Endothelial cell of umbilical vein (primary cell): ENCODE measurements at places on chromosomes 1 and 21.

DNA sequence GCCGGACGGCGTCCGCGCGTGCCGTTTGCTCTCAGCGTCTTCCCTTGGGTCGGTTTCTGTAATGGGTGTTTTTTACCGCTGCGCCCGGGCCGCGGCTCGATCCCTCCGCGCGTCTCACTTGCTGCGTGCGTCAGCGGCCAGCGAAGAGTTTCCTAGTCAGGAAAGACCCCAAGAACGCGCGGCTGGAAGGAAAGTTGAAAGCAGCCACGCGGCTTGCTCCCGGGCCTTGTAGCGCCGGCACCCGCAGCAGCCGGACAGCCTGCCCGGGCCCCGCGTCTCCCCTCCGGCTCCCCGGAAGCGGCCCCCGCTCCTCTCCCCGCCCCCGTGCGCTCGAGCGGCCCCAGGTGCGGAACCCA, 159.8 kb downstream of the RUNX1 start:
- H3K4me3 ChIP-seq, result peak overlapping the region; percentile 76
- peak overlapping the region; percentile 88 for H3K27ac ChIP-seq
- H3K4me1 ChIP-seq, result peaks cover 30% of the 10 kb centered on the region
- peaks cover 27% of the 10 kb centered on the region for H3K27me3 ChIP-seq
- peak; percentile 69 for DNase-seq
- H3K36me3 ChIP-seq, result no peaks in the 10 kb centered on the region

DNA sequence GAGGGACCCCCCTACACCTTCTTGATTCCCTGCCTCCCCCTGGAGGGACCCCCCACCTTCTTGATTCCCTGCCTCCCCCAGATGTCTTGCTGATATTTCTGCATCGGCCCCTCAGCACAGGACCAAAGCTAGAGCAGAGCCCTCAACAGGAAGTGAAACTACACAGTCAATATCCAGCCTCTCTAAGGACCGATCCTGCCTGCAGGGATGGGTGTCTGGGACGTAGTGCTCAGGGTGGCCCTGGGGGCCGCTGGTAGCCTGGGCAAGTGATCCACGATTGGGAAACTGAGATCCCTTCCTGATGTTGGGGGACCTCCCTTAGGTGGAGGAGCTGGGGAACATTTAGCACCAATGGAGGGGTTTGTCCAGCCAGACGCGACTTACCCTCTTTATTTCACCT, 3.9 kb upstream of the LEFTY2 start:
- no peak for DNase-seq
- H3K4me1 ChIP-seq, result no peaks in the 10 kb centered on the region
- H3K36me3 ChIP-seq, result no peaks in the 10 kb centered on the region
- H3K27ac ChIP-seq, result no peak overlapping the region
- H3K4me3 ChIP-seq, result no peak overlapping the region

DNA sequence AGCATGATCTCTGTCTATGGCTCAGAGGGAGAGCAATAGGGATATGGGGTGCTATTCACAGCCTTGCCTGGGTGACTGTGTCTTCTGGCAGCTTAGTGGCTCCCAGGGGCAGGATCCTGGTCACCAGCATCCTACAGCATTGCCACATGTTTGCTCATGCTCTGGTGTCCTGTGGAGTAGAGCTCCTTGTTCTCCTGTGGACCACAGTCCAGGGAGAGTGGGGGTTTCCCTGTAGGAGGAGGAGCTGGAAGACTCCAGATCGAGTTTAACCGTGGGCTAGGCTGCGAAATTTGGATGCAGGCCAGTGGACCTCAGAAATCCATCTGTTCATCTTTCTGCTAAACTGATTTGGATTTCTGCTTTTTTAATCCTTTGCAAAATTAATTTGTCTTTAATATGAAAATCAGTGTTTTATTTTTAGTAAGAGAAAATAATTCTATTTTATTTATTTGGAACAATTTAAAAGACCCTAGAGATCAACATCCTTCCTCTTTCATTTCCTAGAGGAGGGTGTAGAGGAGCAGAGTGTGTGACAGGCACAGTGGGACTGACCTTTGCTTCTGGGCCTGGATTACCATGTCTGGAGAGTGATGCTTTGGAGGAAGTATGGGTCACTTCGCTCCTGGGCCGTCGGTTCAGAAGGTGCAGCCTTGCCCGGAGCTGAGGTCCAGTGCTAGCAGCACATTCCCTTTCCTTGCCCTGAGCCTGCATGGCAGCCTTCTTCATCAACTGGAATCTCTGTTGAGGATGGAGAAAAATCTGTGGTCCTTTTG, 17.4 kb downstream of the ADARB1 start:
- DNase-seq, result no peak
- peaks cover 55% of the 10 kb centered on the region for H3K4me1 ChIP-seq
- H3K4me3 ChIP-seq, result no peak overlapping the region
- no peak overlapping the region for H3K27ac ChIP-seq
- H3K36me3 ChIP-seq, result no peaks in the 10 kb centered on the region
- no peaks in the 10 kb centered on the region for H3K27me3 ChIP-seq

DNA sequence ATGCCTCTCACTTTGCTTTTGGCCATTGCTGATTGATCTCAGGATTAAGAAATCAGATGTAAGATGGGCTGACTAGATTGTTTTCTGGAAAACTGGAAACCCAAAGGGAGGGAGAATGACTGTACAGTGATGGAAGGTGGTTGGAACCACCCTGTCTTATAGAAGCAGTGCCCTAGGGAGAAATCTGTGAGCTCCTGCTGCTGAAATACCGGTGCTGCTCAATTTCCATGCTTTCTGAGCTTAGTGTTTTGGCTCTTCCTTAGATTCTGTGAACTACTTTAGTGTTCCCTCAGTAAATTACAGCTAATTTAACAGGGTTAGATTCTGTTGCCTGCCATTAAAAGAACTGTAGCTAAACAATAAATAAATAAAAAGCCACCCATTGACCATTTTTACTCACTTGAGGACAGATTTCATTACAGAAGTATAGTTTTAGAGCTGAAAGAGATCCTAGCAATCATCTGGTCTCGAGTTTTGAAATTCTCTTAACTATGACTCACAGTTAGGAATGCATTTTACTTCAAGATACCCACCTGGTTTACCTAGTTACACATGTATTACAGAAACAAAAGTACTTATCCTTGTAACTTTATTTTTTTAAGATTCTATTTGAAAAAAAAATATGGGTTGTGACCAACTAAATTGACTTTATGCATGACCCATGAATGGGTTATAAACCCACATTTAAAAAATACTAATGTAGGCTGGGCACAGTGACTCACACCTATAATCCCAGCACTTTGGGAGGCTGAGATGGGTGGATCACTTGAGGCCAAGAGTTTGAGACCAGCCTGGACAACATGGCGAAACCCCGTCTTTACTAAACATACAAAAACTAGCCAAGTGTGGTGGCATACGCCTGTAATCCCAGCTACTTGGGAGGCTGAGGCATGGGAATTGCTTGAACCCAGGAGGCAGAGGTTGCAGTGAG, 33.2 kb downstream of the CAMSAP2 start:
- no peak for DNase-seq
- peaks cover 9% of the 10 kb centered on the region for H3K36me3 ChIP-seq
- no peak overlapping the region for H3K27ac ChIP-seq
- H3K4me3 ChIP-seq, result no peak overlapping the region
- H3K27me3 ChIP-seq, result no peaks in the 10 kb centered on the region
- H3K4me1 ChIP-seq, result peaks cover 17% of the 10 kb centered on the region

DNA sequence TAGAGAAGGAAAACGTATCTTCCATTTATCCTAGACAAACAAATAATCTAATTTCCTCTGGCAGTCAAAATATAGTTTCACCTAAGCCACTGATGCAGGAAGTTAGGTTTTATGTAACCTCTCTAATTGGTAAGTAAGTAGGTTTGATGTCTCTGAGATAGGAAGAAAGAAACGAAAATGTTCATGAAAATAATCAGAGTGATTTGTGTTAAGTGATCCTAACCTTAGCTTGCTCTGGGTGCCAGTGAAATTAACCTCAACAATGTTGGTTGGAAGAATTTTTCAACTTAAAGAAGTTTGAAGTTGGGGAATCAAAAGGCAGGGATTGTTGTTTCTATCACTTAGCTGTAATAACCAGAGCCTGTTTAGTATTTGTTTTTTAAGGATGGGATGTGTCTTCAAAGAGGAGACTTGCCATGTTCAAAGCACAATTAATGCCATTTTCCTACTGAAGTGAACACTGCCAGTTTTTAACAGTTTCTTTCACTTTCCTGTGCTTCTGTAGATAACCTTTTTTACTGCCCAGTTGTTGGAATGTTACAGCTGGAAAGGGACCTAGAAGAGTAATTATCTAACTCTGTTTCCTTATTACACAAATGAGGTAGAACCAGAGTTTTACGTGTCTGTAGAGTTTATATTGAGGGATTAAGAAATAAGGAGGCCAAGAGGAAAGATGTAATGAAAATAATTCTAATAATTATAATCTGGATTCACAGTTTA, 18.4 kb downstream of the HIPK1 start:
- peak overlapping the region; percentile 57 for H3K27ac ChIP-seq
- peak; percentile 66 for DNase-seq
- H3K4me1 ChIP-seq, result peaks cover 25% of the 10 kb centered on the region
- H3K36me3 ChIP-seq, result no peaks in the 10 kb centered on the region

- H3K4me1 ChIP-seq, result no peaks in the 10 kb centered on the region
- no peaks in the 10 kb centered on the region for H3K36me3 ChIP-seq
- H3K27me3 ChIP-seq, result no peaks in the 10 kb centered on the region
- no peak for DNase-seq
- H3K27ac ChIP-seq, result no peak overlapping the region
- no peak overlapping the region for H3K4me3 ChIP-seq
These were observed 148.2 kb downstream of the PRDM16 start for GRCh38 chr1:3217181-3217641.

GRCh38 chr1:154524881-154525280, 22.7 kb upstream of the SHE start:
- no peaks in the 10 kb centered on the region for H3K27me3 ChIP-seq
- no peak overlapping the region for H3K4me3 ChIP-seq
- peak; percentile 66 for DNase-seq
- H3K36me3 ChIP-seq, result no peaks in the 10 kb centered on the region
- peaks cover 16% of the 10 kb centered on the region for H3K4me1 ChIP-seq

DNA sequence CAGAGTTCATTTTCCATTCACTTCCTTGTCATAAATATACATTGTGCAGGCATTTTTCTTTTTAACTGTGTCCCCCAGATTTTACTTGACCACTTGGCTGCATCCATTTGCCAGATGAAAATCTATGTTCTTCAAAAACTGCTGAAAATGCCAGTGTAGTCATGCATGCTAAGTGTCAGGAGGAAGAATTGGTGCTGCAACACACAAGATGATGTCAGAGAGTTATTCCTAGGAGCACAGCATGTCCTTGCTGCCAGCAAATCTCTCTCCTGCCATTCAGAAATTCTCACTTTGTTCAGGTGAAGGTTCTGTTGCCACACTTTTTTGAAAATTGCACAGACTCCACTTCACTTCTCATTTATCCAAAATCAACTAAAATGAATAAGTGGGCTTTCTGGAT, 106.4 kb upstream of the MAGI3 start:
- no peak overlapping the region for H3K27ac ChIP-seq
- H3K4me1 ChIP-seq, result no peaks in the 10 kb centered on the region
- H3K27me3 ChIP-seq, result peaks cover 27% of the 10 kb centered on the region
- H3K36me3 ChIP-seq, result no peaks in the 10 kb centered on the region
- H3K4me3 ChIP-seq, result no peak overlapping the region
